ENCODE measurements at places on chromosomes 16 and 17. TPM values are rescaled to one million over a fixed set of nuclear protein-coding genes. Genes with fewer than 3 reads are reported as not detected.

C17orf100 gene
- total RNA-seq: 0.92 TPM

FOXJ1 gene
- not detected for total RNA-seq

MEFV gene
- total RNA-seq: 1.1 TPM

PRAC1 gene
- total RNA-seq: not detected

TUBB3 gene
- 2.8 TPM for total RNA-seq

- DNase-seq: no peak
These were observed 213.4 kb downstream of the SOX9 start for GRCh38 chr17:72334205-72334604.

DNA sequence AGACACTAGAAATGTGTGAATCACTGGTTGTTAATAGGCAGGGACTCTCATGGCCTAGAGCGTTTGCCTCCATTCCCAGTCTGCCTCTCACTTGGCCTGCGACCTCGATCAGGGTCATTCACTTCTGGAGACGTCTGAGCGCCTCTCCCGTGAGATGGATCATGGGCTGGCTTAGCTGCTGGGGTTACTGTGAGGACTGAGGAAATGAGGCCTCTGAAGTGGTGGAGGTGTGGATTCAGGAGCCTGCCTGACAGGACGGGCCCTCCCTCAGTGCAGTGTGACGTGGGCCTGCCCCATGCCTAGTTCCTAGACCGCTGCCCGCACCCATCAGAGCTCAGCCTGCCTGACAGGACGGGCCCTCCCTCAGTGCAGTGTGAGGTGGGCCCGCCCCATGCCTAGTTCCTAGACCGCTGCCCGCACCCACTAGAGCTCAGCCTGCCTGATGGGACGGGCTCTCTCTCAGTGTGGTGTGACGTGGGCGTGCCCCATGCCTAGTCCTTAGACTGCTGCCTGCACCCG lies 61.9 kb downstream of the BANP start:
- no peak for DNase-seq

- no peak for DNase-seq
These were observed 23.3 kb upstream of the ENGASE start for GRCh38 chr17:79051306-79051705.

GRCh38 chr17:74875977-74876593 lies 3.3 kb upstream of the FDXR start:
- no peak for DNase-seq

DNA sequence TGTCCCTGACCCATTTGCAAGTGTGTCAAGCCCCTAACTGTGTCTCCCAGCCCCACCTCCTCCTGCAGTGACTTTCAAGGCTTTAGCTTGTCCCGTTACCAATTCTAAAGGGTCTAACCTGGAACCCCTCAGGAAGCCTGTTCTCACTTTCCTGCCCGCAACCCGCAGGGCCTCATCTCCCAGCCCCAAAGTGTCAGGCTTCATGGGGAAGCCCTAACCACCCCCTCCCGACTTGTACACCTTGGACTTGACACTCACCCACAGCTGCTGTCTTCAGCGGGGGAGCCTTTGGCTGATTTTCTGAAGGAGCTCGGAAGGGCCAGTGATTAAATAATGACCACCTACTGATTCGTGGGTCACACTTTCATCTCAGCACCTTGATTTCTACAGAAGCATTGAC lies 33.1 kb downstream of the NLRC5 start:
- no peak for DNase-seq

GRCh38 chr17:37701496-37701898 lies 43.4 kb downstream of the HNF1B start:
- no peak for DNase-seq

- no peak for DNase-seq
These were observed 6.3 kb downstream of the ESRP2 start for GRCh38 chr16:68229431-68230175.

GRCh38 chr16:53519417-53520091 lies 16.5 kb upstream of the AKTIP start:
- no peak for DNase-seq
